ENCODE measurements at places on chromosomes 3 and 15. TPM values are rescaled to one million over a fixed set of nuclear protein-coding genes. Genes with fewer than 3 reads are reported as not detected.

The TRAIP gene
- 7.7 TPM for total RNA-seq

The GALNT15 gene
- total RNA-seq: 6.0 TPM

GRCh38 chr15:89118481-89118989 lies 30.3 kb downstream of the ABHD2 start:
- DNase-seq: no peak

DNA sequence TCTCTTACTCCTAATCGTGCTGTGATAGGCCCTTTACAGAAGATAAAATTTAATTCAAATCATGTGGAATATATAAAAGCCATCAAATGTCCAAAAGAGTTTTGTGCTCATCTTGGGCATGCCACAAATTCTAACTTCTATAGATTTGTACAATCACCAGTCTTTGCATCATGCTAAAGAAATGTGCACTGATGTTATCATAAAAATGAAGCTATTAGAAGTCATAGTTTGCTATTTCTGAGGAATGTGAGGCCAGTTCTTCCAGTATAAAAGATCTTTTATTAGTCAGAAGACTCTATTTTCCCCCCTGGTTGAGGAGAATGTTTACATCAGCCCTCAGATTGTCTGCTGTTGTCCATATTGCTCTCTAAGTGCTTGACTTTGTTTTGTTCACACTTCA lies 2.1 kb upstream of the ANXA2 start:
- no peak for DNase-seq

GRCh38 chr15:67603063-67603462 lies 60.6 kb downstream of the MAP2K5 start:
- no peak for DNase-seq

- no peak for DNase-seq
Observed at GRCh38 chr3:38110314-38111050, 26.4 kb downstream of the ACAA1 start.

GRCh38 chr15:81853150-81853748 lies 192.6 kb downstream of the MEX3B start:
- no peak for DNase-seq
